ENCODE measurements at places on chromosomes 16 and 17.

- no peak for DNase-seq
Observed at GRCh38 chr17:42203354-42203753, 9.1 kb upstream of the GHDC start.

GRCh38 chr16:9248162-9248561 lies 156.7 kb downstream of the HAPSTR1 start:
- DNase-seq = no peak

DNA sequence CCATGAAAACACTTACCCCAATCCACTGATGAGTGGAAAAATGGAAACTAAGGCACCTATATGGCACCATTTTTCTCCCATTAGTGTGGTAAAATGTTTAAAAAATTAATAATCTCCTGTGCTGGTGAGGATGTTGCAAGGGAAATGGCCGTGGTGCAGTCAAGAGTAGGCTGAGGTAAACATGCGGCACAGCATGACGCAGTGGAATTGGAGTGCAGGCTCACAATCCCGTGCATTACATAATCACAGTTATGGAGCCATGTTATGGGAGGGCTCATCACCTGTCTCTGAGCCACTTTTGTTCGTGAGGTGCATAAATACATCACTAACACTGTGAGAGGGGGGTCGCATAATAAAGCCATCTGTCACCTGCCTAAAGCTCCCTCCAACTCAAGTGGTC lies 164.4 kb upstream of the XYLT1 start:
- DNase-seq = no peak

DNA sequence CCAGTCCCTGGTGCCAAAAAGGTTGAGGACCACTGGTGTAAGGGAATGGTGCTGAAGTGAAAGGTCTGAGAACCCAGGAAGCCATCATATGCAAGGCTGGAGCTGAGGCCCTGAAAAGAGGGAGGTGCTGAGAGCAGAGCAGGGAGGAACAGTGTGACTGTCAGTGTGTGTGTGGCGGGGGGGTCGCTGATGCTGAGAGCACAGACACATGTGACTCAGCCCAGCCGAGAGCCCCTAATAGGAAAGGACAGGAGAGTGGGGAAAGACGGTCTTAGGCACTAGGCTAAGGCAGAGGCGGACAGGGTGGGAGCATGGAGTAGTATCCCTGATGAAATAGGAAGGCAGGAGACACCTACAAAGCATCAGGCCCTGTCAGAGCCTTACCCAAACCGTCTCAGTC lies 1.2 kb downstream of the B9D1 start:
- no peak for DNase-seq

GRCh38 chr17:51185763-51186332 lies 19.6 kb downstream of the NME2 start:
- DNase-seq = no peak

GRCh38 chr16:75593308-75593707 lies 27.1 kb downstream of the GABARAPL2 start:
- DNase-seq = no peak

GRCh38 chr16:12321311-12321842 lies 344.8 kb downstream of the SNX29 start:
- DNase-seq = no peak

- no peak for DNase-seq
Observed at GRCh38 chr17:11869680-11870394, 127.4 kb downstream of the ZNF18 start.

DNA sequence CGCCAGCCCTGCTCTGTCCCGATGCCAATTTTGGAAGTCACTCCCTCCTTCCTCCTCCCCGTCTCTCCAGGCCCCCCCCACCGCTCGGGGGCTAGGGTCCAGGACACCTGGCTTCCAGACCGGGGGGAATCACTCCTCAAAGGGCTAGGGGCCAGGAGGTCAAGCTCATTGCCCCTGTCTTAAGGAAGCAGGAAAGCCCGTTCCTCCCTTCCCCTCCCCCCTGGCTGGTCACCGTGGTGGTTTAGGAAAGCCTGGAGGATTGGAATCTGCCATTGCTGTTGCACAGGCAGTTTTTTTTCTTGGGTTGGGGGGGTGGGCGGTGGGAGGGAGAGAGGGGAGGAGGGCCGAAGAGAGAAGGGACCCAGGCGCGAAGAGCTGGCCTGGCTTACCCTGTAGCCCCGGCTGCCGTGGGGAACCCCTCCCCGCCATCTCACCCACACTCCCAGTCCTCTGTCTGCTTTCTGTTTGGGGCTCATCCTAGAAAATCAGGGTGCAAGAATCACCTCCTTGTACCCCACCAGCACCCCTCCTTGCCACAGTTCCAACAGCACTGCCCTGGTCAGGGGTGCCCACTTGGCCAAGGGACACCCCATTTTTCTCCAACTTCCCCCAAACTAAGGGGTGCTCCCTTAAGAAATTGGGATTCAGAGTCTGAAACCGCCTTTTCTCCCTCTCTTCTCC lies 2.9 kb upstream of the BCL6B start:
- DNase-seq = no peak

DNA sequence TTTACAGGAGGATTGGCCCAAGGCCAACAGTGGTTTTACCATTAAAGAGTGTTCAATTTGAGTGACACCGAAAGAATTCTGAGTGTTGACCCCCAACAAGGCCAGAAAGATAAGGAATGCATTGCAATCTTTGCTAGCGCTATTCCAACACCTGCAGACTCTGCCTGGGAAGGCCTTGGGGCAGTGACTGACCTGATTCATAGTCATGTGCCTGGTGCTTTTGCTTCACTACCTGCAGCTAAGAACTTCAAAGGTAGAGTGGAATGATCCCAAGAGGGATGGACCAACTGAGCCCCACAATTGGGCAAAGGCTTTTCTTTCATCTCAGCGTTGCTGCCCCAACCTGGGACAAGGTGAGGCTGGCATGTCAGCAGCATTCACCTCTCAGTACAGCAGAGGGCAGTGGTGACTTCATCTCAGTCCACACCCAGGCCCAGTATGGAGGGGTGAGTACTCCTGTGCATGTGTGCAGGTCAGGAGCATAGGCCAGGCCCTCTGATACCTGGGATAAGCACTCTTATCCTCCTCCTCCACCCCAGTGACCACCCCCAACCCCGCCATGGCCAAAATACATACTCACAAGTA lies 149.6 kb upstream of the GNAO1 start:
- DNase-seq = no peak

GRCh38 chr17:40209404-40210093 lies 9.6 kb upstream of the WIPF2 start:
- no peak for DNase-seq

- DNase-seq = no peak
Observed at GRCh38 chr16:81541314-81541713, 96.7 kb downstream of the CMIP start.

DNA sequence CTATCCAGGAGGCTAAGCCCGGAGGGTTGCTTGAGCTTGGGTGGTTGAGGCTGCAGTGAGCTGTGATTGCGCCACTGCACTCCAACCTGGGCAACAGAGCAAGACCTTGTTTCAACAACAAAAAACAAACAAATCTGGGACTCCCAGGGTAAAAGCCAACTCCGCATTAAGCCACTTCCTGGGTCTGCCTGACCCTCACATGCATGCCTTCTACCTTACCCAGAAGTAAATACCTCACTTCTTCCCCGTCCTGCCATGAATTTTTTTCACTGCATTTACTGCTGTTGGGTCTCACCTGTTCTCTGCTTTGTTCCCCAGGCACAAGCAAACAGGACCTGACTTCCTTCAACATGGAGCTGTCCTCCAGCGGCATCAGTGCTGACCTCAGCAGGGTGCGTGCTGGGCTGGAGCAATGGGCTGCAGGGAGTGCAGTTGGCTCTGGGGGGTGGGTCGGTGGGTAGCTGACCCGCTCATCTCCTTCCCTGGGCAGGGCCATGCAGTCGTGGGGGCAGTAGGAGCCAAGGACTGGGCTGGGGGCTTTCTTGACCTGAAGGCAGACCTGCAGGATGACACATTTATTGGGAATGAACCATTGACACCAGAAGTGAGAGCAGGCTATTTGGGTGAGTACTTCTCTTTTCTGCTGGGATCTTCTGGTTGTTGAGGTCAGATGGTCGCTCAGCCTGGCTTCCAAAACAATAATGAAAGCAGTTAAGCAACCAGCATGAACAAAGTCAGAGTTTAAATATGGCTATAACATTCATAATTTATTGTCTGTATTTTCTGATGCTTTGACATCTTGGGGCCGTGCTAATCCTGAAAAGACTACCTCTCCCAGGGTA lies 16.4 kb downstream of the ITGAL start:
- DNase-seq = no peak

GRCh38 chr16:71473891-71474290 lies 11.8 kb upstream of the ZNF23 start:
- DNase-seq = no peak

DNA sequence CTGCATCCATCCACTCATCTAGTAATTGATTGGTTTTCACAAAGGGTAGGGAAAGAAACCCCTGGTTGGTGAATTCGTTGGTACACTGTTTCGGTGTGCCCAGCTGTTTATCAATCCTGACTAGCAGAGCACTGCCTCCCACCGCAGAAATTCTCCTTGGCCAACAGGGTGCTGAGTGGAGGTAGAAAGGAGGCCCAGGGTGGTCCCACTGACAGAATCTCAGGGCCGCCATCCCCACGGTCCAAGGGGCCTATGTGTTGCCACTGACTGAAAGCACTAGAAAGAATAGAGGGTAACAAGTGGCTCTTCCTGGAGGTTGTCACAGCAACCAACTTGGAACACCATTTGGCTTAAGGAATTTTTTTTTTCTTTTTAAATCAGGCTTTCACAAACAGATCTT lies 8.4 kb upstream of the RCVRN start:
- DNase-seq = no peak

DNA sequence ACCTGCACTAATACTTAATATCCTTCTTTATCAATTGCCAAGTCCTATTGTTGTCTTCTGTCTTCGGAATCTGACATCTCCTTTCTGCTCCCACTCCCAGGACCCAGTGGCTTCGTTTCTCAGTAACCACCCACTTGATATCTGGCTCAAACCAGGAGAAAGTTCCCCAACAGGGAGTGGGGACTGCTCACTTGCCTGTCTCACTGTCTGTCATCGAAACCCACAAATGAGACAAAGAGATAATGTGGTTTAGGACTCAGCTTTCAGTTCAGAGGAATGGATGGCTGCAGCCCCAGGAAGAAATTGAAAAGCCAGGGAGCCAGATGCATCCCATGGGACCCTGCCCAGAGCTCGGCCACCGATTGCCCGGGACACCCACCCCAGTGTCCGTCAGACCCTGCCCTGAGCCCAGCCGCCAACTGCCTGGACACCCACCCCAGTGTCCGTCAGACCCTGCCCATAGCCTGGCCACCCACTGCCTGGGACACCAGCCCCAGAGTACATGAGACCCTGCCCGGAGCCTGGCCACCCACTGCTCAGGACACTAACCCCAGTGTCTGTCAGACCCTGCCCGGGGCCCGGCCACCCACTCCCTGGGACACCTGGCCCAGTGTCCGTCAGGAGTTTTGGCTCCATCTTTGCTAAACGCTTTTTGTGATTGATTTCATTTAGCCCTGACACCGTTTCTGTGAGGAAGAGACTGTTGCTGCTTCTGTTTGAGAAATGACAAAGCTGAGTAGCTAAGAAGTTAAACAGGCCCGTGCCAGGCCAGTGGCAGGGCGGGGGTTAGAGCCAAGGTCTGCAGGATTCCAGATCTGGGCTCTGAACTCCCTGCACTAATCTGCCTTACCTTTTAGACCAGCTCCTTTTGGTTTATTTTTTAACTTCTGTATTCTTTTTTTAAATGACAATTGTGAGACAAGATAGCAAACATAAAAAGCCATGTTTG lies 251.4 kb downstream of the PHKB start:
- DNase-seq = no peak
